ENCODE measurements at places on chromosomes 5 and 9.

DNA sequence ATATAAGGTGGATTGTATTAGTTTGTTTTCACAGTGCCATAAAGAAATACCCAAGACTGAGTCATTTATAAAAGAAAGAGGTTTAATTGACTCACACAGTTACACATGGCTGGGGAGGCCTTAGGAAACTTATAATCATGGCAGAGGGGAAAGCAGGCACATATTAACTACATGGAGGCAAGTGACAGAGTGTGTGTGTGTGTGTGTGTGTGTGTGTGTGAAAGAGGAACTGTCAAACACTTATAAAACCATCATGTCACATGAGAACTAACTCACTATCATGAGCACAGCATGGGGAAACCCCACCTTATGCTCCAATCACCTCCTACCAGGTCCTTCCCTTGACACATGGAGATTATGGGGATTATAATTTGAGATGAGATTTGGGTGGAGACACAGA lies 118.6 kb downstream of the SPEF2 start:
- DNase-seq = no peak

DNA sequence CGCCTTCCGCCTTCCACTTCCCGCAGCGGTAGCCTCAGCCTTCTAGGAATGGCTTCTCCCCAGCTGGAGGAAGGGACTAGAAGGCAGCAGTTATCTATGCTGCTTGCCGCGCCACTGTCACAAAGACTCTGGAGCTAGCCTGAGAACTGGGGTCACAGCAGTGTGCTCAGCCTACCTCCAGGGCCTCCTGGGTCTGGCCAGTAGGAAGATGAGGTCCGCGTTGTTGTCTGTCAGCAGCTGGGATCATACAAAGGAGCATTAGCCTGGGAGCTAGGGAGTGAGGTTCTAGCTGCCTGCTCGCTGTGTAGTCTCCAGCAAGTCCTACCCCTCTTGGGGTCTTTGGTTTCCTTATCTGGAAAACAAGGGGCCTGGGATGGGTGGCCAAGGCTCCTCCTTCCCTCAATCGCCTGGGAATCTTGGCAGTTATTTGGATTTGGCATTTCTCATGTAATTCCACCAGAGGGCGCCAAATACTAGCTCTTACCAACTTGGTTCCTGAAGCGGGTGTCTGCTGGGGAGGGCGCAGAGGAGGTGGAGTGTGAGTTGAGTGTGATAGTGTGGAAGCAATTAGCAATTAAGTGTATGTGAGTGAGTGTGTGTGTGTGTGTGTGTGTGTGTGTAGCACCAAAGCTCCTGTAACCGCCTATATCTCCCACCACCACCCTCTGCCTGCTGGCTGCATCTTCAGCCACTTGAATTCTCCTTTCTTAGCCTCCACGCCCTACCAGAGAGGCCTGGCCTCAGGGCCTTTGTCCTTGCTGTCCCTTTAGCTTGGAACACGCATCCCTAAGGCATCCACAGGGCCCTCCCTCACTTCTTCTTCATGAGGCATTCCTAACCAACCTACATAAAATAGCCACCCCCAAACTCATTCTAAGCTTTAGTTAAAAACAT lies 97.1 kb downstream of the ENTREP1 start:
- DNase-seq = no peak

DNA sequence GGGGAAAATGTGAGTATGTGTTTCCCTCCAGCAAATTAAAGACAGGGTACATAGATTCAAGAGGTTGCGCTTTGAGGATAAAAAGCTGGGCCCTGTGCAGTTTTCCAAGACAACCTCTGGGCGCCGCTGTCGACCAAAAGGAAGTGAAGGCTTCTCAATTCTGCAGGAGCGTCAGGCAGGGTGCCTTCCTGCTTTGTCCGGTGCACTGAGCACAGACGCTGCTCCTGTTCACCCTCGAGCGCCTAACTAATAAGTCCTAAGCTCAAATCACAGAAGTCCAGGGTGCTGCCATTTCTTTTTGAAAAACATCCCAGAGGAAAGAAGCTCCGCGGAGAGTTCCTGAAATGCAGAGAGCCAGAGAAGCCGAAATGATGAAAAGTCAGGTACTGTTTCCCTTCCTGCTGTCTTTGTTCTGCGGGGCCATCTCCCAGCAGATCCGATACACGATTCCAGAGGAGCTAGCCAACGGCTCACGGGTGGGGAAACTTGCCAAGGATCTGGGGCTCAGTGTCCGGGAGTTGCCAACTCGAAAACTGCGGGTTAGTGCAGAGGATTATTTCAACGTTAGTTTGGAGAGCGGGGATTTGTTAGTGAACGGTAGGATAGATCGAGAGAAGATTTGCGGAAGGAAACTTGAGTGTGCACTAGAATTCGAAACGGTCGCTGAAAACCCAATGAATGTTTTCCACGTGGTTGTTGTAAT lies at the start of gene PCDHGB1:
TSS of gene PCDHGB1 (plus strand) at position 183 of the 703 bp plus-strand sequence. CDS start at position 345, 162 bp downstream.
- no peak for DNase-seq

- no peak for DNase-seq
These were observed 529.8 kb downstream of the DMRTA1 start for GRCh38 chr9:22976454-22976853.

GRCh38 chr9:107481035-107481434 lies 8.5 kb downstream of the KLF4 start:
- DNase-seq = no peak
